ENCODE measurements at places on chromosomes 5 and 9.

DNA sequence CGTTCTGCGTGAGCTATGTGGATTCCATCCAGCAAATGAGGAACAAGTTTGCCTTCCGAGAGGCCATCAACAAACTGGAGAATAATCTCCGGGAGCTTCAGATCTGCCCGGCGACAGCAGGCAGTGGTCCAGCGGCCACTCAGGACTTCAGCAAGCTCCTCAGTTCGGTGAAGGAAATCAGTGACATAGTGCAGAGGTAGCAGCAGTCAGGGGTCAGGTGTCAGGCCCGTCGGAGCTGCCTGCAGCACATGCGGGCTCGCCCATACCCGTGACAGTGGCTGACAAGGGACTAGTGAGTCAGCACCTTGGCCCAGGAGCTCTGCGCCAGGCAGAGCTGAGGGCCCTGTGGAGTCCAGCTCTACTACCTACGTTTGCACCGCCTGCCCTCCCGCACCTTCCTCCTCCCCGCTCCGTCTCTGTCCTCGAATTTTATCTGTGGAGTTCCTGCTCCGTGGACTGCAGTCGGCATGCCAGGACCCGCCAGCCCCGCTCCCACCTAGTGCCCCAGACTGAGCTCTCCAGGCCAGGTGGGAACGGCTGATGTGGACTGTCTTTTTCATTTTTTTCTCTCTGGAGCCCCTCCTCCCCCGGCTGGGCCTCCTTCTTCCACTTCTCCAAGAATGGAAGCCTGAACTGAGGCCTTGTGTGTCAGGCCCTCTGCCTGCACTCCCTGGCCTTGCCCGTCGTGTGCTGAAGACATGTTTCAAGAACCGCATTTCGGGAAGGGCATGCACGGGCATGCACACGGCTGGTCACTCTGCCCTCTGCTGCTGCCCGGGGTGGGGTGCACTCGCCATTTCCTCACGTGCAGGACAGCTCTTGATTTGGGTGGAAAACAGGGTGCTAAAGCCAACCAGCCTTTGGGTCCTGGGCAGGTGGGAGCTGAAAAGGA is 10.9 kb downstream of the QRFP start:
- DNase-seq: peak; percentile 36

DNA sequence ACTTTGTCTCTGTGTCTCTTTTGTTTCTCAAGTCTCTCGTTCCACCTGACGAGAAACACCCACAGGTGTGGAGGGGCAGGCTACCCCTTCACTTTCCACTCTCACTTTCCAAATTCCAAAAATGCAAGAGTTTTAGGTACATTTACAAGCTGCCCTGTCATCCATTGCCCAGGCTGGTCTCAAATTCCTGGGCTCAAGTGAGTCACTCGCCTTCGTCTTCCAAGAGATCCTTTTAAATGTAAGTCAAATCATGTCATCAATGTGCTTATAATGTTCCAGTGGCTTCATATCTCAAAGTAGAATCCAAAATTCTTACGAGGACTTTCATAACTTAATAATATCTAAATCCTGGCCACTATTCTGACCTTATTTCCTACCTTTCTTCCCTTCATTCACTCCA is 20.4 kb upstream of the UGCG start:
- no peak for DNase-seq

DNA sequence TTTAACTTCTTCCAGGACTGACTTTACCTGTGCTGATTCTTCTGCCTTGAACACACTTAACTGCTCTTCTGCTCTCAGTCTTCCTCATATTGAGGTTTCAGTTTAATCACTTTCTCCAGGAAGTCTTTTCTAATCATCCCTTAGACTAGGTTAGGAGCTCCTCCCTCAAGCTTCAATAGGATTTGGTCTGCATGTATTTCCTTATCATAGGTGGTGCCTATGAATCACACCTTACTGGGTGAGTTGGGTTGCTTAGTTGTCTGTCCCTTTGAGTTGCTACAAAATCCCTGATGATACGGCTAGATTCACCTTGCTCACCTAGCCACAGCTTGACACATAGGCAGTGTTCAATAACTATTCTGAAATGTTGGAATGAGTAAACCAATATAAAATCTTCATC is 164.4 kb downstream of the DNAH5 start:
- DNase-seq: no peak

GRCh38 chr9:95349091-95350038 is 31.9 kb upstream of the FANCC start:
- DNase-seq: no peak

All from left ventricle myocardium superior (tissue), 1 donor.